ENCODE measurements at places on chromosomes 6 and 20.

- DNase-seq: no peak
Measured at GRCh38 chr6:33289784-33290315, 449 bp downstream of the PFDN6 start.

DNA sequence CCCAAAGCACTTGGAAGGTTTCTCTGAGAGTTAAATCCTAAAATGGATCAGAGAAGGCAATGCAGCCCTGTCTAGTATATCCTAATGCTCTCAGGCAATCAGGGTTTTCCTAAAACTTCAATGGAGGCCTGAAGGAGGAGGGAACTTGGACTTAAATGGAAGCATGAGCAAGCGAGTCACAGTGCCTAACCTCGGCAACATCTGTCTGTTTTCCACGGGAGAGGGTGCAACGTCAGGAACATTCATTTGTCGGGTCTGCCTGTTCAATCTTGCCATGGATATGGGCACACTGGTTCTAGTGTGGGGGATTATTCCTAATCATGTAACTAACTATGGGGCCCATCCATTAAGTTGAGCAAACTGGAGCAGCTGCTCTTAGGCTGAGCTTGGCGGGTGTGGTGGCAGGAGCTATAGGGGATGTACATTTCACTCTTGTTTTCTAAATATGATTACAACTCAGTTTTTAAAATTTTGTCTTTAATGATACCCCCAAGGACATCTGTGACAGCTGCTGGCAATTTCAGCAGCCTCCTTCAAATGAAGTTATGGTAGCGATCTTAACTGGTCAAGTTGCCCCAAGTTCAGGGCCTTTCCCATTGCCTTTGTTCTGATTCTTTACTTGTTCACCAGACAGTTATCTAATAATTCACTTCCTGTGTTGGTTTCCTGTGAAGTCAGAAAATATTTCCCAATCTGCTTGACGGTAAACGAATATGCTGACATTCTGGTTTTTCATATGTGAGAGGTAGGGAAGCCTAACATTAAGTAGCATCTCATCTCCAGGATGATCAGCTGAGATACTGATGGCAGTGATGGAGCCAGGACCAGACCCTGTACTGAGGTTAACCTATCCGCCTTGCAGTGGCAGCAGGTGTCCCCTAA lies 21.6 kb downstream of the DSE start:
- DNase-seq: no peak

GRCh38 chr6:48615041-48615440 lies 504.0 kb upstream of the PTCHD4 start:
- DNase-seq: no peak

- no peak for DNase-seq
Measured at GRCh38 chr20:39983183-39983582, 705.9 kb downstream of the MAFB start.

GRCh38 chr20:32496811-32497533 lies 88.2 kb downstream of the NOL4L start:
- DNase-seq: no peak

GRCh38 chr6:150024646-150025155 lies 631 bp downstream of the RAET1L start:
- no peak for DNase-seq

All from C1 segment of cervical spinal cord (tissue), 14 donors.